ENCODE measurements at places on chromosomes 3 and 15. TPM values are rescaled to one million over a fixed set of nuclear protein-coding genes. Genes with fewer than 3 reads are reported as not detected.

DNA sequence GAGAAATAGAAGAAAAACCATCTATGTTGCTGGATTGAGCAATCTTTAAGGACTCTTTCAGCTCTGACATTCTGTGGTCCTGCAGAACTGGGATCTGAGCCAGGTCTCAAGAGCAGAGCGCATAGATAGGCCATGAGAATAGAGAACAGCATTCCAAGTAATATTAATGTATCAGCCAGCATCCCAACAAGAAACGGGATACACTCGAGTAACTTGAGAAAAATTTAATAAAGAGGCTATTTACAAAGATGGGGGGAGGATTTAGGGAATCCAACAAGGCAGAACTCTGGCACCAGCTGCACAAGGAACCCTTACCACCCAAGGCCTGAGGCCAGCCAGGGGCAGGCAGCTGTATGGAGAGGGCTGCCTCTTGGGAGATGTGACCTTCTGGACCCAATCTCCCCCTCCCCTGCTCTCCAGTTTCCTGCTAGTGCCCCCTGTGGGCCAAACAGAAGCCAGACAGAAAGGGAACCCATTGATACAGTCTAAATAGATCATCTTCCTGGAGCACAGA is 8.2 kb downstream of the TMOD2 start:
- DNase-seq, result peak; percentile 86

GRCh38 chr15:52679232-52680040 is at the start of gene ATOSA:
Gene ATOSA (minus strand): TSS chr15:52679388. CDS start chr15:52678021, 1,367 bp downstream.
- DNase-seq, result peak; percentile 93

DNA sequence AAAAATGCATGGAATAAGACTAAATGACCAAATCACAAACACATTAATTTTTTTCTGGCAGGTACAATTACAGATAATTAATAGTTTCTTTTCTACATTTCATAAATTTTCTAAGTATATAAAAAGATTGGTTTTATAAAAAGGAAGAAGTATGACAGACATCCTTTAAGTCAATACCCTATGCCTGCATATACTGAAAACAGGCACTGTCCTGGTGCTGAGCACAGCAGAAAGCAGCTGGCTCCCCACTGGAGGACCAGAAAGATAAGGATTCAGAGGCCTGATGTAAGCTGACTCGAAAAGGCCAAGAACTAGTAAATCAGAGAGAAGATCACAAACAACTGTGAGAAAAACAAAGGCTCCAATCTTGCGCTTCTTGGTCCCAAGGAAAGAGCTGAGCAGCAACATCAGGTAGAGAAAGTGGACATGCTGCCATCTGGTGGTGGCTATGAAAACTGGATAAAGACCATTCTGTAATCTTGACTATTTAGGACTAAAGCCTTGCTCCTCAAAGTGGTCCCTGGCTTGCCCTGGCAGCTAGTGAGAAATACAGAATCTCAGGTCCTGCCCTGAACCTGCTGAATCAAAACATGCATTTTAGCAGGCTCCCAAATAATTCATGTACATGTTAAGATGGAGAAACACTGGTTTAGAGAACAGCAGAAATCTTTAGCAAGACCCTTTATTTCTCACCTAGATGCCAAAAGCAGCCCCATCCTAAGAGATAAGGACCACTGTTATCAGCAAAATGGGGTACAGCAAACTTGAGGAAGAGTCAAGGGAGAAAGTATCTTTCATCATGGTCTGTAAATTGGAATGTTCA is 76.0 kb downstream of the TRANK1 start:
- DNase-seq, result peak; percentile 70

- no peak for DNase-seq
Measured at GRCh38 chr3:100775669-100776068, 66.4 kb downstream of the TFG start.

- peak; percentile 10 for DNase-seq
Measured at GRCh38 chr15:71055461-71055860, 59.8 kb upstream of the THSD4 start.

The VWA5B2 gene
- not detected for total RNA-seq

DNA sequence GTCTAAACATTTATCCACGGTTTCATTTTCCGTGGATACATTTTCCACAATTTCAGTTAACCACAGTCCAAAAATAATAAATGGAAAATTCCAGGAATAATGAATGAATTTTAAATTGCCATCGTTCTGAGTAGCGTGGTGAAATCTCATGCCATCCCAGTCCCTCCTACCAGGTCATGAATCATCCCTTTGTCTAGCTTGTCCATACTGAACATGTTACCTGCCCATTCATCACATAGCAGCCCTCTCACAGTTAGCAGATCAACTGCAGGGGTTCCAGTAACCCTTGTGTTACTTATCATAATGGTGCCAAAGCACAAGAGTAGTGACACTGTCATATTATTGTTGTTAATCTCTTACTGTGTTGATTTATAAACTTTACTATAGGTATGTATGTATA is 124.5 kb downstream of the GSK3B start:
- no peak for DNase-seq

DNA sequence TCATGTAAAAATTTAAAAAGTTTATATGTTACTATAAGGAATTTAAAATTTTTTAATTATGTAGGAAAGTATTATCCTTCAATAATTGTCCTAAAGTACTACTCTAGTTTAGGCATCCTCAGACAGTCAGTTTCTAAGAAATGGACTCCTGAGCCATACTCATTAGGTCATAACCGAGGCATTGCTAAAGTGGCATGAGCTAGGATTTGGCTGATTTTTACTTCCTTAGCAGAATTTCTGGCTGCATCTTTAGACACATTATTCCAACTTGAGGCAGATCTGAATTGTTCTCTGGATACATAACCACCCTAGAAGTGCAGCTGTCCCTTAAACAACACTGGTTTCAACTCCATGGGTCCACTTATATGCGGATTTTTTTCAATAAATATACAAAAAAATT is 38.3 kb downstream of the IFT57 start:
- DNase-seq, result no peak

- DNase-seq, result no peak
Measured at GRCh38 chr3:184712248-184713039, 580 bp upstream of the MAGEF1 start.

- no peak for DNase-seq
Measured at GRCh38 chr3:53642211-53642610, 147.8 kb downstream of the CACNA1D start.

- DNase-seq, result no peak
Measured at GRCh38 chr15:90072978-90073640, 29.2 kb downstream of the IDH2 start.

The ADCY5 gene
- 0.10 TPM for total RNA-seq

The C3orf22 gene
- not detected for total RNA-seq

The DLL4 gene
- total RNA-seq, result 0.13 TPM

DNA sequence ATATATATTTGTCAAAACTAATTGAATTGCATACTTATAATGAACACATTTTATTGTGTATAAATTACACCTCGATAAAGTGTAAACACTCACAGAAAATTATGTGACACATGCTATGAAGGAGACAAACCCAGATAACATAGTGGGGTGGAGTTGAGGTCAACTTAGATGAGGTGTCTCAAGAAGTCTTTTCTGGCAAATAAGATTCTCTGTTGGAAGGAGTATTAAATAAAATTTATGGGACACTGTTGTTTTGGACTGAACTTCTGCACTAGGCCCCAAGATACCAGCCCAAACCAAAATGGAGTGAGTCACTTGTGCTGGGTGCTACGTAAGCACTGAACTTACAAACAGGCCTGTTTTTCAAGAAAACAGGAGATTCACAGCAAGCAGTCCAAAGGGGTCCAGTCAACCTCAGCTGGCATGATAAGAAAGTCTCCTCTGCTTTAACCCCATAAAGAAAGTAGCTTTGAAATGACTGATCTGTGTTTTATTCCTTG is 18.7 kb downstream of the ACTC1 start:
- DNase-seq, result no peak

GRCh38 chr3:65953881-65954733 is 84.6 kb downstream of the MAGI1 start:
- DNase-seq, result peak; percentile 32

DNA sequence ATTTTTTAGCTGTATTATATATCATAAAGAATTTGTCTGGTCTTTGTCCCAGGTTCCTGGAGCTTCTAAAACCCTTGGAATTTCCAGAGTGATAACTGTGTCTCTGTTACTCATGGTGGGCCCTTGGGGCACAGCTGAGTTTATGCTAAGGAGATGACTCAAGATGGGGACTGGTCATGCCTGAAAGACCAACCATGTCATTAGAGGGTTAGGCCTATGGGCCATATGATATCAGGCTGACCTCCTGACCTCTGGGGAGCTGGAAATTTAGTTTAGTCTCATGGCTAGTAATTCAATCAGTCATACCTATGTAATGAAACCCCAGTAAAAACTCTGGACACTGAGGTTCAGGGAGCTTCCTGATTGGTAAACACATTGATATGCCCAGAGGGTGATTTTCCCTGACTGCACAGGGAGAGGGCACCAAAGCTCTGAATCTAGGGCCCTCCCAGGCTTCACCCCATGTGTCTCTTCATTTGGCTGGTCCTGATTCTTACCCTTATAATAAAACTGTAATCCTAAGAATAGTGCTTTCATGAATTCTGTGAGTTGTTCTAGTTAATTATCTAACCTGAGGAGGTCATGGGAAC is 69.6 kb downstream of the EEFSEC start:
- no peak for DNase-seq

- no peak for DNase-seq
Measured at GRCh38 chr3:79810092-79810491, 42.3 kb upstream of the ROBO1 start.

DNA sequence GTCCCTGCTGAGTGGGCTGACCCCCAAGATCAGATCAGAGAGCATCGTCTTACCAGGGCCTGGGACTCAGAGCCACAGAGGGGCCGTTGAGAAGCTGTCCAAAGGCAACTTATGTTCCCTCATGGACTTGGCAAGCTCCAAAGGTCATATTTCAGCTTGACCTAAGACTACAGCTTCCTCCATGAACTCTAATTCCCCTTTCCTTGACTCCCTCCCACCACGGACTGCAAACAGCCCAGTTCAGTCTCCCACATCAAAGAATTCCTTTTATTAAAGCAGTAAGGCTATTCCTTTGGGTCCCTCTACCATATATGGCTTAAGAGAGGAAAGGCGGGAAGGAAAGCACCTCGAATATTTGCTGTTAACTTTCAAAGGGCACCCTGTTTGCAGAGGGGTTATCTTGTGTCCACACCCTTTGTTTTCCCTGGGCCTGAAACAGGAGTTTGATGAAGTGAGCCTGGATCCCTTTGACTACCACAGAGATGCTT is 146.1 kb upstream of the THBS1 start:
- DNase-seq, result no peak

DNA sequence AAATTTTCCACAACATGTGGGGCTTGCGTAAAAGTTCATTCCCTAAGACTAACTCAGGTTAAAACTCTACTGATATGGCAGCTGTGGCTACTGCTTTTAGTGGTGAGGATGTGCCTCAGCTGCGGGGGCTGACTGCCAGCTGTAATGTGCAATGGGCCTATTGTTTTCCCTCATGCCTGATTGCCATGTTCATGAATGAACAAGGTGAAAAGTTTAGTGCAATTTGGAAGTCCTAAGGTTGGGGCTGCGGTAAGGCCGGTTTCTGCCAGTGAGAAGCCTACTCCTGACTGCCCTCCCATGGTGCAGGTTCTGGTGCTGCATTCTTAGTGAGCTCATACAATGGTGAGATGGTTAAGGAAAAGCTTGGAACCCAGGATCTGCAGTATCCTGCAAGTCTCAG is 10.9 kb upstream of the ALDH1L1 start:
- DNase-seq, result no peak

The IREB2 gene
- 29.7 TPM for total RNA-seq

DNA sequence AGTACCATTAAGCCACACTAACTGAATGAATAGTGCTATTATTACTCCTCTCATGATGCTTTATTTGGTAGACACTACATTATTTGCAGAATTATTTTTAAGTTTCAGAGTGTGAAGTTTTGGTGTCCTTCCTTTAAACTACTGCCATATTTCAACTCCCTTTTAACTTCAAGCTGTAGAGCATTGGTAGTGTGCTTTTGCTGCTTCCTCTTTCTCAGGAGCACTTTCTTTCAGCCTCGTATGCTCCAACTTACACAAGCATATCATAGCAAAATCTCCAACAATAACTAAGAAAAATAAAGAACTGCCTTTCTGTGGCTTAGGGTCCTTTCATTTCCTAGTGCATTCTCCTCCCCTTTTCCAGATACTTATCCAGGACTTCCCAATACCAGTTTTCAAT is 476.4 kb upstream of the AGTR1 start:
- no peak for DNase-seq

GRCh38 chr15:54815556-54815955 is 381.2 kb downstream of the RSL24D1 start:
- DNase-seq, result no peak

DNA sequence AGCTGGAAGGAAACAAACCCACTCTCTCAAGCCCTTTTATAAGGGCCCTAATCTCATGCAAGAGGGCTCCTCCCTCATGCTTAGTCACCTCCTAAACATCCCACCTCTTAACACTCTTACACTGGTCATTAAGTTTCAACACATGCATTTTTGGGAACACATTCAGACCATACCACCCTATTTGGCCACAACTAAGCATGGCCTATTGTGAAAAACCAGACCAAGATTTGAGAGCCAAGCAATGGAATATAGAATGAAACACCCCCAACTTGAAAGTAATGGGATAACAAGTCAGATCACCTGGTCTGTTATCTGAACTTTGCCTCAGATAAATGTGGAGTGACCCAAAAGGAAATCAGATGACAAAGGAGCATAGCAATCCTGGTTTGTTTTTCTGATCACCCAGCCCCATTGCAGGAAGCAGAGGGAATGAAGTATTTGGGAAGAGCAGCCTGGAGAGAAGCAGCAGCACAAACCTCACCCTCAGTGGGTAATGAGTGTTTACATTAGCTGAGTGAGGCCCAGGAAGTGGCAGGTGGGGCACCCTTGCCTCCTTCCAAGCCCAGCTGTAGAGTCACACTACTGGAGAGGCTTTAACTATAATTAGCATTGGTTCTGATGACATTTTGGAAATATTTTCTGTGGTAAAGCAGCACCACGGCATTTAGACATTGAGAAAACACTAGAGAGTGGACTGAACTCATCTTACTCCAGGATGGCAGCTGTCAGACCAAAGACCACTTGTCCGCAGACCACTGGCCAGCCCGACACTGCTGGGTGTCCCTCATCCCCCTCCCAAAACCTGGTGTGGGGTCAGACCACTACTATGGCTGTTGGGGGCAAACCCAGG is 48.8 kb upstream of the PRTG start:
- peak; percentile 94 for DNase-seq

DNA sequence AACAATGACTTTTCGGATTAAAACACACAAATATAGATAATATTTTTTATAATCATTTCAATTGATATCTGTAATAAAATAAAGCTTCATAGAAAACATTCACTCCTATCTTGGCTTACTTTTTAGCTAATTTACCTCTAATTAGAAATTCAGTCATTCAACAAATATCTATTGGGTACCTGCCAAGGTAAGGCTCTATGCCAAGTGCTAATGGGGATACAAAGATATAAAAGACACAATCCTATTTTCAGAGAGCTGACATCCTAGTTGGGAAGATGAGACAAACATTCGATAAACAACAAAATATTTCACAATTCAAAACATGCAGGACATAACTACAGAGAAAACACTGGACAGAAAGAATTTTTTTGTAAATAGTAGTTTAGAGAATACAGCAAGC is 63.3 kb downstream of the ULK4 start:
- no peak for DNase-seq

Measured in myocyte (in vitro differentiated cells).